ENCODE measurements at places on chromosomes 1 and 21. TPM values are rescaled to one million over a fixed set of nuclear protein-coding genes. Genes with fewer than 3 reads are reported as not detected.

USP24 gene
- 50.3 TPM for total RNA-seq

LAMTOR2 gene
- total RNA-seq, result 49.4 TPM

FAM72C gene
- total RNA-seq, result 7.1 TPM

C1orf141 gene
- not detected for total RNA-seq

CFHR4 gene
- total RNA-seq, result not detected

- DNase-seq, result no peak
Observed at GRCh38 chr1:109963864-109964263, 20.7 kb upstream of the AHCYL1 start.

- peak; percentile 91 for DNase-seq
Observed at GRCh38 chr1:203504400-203505250, 10.7 kb downstream of the OPTC start.

DNA sequence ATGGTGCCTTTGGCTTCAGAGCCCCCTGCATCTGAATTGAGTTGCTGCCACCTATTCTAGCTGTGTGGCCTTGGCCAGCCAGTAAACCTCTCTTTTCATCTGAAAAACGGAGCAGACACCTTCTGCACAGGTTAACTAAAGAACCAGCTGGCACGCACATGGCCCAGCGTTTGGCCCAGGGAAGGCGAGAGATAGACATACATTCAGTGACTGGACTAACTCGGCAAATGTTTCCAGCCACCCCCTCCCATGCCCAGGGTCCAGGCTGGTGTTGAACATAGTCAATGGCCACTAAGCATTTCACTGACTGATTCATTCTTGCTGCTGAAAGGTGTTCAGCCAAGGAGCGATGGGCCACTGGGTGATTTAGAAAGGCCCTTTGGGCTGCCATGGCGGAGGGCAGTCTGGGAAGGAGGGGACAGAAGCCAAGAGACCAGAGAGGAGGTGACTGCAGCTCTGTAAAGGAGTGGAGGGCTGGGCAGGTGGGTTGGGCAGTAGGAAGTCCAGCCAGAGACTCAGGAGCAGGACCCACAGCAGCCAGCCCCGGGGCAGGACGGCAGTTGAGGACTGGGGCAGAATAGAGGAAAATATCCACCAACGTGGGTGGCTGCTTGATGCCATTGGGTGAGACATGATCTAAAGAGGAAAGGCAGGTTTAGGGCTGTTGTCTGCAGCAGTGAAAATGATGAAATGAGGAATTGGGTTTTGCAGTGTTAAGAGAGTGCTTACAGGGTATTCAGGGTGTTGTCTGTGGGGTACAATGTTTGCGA lies 184.3 kb downstream of the HIVEP3 start:
- no peak for DNase-seq

GRCh38 chr1:229989591-229990248 lies 77.3 kb upstream of the GALNT2 start:
- no peak for DNase-seq

GRCh38 chr1:99606306-99606705 lies 39.6 kb upstream of the PALMD start:
- no peak for DNase-seq
